ENCODE measurements at places on chromosomes 5 and 9.

GRCh38 chr9:74942801-74943200, 9.9 kb downstream of the C9orf40 start:
- peak; percentile 5 for DNase-seq

DNA sequence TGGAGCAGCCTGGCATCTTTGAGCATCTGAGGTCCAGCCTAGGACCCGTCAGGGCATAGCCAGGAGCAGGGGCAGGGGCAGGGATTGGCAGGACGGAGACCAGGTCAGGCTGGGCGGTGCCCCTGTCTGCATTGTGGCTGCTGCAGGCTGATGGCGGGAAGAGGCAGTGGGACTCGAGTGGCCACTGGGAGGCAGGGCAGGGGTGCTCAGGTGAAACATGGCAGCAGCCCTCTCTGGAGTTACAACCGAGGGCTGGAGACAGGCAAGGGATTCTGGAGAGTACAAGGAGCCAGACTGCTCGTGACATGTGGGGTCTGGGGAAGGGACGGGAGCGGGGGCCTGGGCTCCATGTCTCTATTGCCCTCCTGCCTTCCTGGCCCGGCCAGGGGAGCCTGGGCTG, 97.4 kb upstream of the RAPGEF1 start:
- DNase-seq = no peak

- DNase-seq = no peak
Observed at GRCh38 chr5:167764641-167765289, 526.7 kb upstream of the WWC1 start.

DNA sequence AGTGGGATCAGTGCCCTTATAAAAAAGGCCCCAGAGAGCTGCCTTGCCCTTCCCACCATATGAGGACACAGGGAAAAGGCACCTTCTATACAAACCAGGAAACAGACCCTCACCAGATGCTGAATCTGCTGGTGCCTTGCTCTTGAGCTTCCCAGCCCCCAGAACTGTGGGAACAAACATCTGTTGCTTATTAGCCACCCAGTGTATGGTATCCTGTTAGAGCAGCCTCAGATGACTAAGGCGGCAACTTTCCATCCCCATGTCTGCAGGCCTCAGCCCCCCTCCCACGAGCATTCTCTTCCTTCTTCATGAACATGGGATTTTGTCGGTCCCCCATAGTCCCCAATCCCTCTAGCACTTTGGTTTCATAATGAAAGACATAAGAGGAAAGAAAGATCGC, 202.5 kb upstream of the GAS1 start:
- DNase-seq = no peak

GRCh38 chr5:137145721-137146120, 353.4 kb downstream of the SPOCK1 start:
- DNase-seq = peak; percentile 10

GRCh38 chr9:89493671-89494070, 4.2 kb downstream of the SEMA4D start:
- no peak for DNase-seq

DNA sequence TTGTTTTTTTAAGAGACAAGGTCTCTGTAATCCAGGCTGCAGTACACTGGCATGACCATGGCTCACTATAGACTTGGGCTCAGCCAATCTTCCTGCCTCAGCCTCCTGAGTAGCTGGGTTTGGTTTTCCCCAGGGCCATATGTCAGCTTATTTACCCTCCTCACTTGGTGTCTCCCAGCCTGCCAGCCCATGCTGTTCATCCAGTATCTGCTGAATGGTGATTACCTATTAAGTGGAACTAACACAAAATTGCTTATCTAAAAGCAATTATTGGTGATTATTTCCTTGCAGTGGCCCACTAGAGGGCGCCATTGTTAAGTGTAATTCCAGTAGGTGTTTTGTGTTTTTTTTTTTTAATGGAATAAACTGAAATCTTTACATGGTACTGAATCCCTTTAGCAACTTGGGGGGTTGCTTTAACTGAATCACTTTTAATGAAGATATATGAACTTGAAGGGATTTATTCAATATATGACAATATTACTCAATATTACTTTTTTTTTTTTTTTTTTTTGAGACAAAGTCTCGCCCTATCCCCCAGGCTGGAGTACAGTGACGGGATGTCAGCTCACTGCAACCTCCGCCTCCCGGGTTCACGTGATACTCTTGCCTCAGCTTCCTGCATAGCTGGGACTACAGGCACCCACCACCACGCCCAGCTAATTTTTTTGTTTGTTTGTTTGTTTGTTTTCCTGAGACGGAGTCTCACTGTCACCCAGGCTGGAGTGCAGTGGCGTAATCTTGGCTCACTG, 13.8 kb downstream of the EXOSC2 start:
- peak; percentile 65 for DNase-seq

- DNase-seq = peak; percentile 60
Observed at GRCh38 chr9:136339173-136339957, 12.0 kb downstream of the GPSM1 start.

- peak; percentile 81 for DNase-seq
Observed at GRCh38 chr5:58156361-58156760, 303.5 kb downstream of the PLK2 start.

DNA sequence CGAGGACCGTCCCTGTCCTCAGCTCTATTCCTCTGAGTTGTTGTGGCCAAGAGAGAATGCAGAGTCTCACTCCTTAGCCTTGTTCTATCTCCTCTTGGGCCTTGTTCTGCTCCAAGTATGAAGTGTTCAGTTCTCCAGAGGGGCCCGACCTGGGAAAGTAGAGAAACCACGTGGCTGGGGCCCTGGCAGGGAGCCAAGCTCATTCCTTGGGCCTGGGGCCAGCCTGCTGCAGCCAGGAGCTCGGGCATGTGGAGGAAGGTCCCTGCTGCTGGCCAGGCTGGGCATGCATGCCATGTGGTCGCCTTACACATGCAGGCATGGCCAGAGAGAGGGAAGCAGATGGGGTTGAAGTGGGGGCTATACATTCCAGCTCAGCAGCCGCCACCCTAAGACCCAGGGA, 60.7 kb downstream of the COL27A1 start:
- DNase-seq = peak; percentile 73

DNA sequence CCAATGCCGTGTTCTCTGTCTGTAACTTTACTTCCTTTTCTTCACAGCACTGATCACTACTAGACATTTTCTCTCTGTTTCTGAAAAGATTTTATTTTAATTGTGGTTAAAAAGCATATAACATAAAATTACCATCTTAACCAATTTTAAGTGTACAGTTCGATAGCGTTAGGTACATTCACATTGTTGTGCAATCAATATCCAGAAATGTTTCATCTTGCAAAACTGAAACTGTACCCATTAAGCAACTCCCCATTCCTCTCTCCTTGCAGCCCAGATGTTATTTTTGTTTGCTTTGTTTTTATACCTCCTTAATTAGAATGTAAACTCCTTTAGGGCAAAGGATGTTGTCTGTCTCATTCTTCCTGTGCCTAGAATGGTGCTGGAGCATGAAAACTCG, 47.5 kb downstream of the COL27A1 start:
- DNase-seq = no peak

DNA sequence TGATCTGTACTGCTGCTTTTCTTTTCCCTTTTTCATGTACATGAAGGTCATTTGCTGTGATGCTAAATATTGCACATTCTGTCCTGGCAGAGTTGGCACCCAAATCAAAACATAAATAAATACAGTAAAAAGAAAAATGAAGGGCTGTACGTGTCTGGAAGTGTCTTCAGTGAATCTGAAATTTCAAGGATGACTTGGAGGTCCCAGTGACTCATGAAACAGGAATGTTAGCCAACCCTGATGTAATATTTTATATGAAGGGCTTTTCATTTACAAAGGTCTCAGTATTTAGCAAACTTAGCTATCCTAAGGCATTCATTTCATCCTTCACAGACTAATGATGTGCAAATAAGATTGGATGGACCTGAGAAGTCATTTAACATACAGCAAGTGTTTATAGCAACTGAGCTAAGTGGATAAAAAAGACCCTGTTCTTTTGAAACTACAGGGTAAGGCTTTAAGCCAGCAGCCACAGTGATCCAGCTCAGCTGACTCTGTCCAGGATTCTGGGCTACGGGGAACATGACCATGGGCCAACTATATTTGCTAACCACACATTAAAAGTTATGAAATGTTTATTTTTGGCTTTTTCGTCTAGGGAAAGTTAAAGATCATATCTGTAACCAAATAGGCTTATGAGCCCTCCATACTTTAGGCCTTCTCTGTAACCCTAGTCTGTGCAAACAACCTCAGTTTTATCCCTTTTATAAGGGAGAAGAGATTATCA, 104.0 kb upstream of the DMRTA1 start:
- DNase-seq = peak; percentile 66

GRCh38 chr9:98248737-98249474, 6.5 kb downstream of the TBC1D2 start:
- peak; percentile 64 for DNase-seq
